ENCODE measurements at places on chromosomes 12 and 14.

GRCh38 chr12:57188090-57188425 is 28.5 kb upstream of the NXPH4 start:
- no peak for DNase-seq

DNA sequence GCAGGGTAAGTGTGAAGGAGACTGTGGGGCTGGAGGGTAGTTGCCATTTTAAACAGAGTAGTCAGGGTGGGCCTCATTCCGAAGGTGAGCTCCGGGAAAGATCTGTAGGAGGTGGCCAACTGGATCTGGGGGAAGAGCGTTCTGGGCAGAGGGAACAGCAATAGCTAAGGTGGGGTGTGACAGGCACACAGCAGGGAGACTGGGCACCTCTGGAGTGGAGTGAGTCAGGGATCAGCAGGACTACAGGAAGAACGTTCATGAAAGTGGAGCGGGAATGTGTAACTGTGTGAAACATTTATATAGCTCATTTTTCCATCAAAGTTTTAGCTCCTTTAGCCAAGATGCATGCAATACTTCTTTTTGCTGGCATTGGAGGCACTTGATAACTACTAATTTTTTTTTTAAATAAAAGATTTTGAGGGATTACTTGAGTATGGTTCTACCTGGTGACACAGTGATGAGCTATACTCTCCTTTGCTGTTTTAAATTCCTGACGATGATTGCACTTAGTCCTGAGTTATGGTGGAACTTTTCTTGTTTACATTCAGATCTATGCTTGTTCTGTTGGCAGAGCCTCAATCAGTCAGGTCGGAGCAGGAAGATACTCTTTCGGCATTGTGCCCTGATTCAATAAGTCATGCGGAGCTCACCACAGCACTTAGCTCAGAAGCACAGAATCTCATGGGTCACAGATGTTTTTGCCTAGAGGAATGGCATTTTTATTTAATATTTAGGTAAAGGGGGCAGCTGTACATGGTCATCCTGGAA is 106.4 kb downstream of the WIF1 start:
- DNase-seq = no peak

DNA sequence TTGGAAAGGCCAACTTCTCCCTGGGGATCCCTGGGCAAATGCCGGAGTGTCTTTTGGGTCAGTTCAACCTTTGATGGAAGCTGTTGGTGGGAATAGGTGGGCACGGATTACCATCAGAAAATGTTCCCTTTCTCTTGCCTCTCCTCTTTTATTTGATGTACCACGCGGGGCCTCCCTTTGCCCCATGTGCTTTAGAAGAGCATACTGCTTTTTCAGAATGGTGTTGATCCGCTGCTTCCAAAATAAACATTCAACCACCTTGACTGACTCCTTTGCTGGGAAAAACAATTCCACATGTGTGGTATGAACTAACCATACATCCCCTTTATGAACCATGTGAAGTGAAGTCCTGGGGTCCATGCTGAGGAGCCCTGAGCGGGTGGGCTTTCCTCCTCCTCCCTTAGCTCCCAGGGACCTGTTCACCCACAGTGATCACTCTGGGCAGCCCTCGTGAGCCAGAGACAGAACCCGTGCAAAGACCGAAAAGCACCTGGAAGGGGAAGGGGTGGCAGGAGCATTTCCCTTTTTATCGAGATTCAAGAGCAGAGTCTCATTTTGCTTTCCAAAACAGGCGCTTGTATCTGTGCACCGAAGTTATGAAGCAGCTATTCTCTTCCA is 44.2 kb upstream of the PRMT8 start:
- no peak for DNase-seq

- DNase-seq = no peak
These were observed 124.3 kb downstream of the FBXL14 start for GRCh38 chr12:1470051-1470450.

GRCh38 chr14:103125098-103126070 is 2.1 kb downstream of the TNFAIP2 start:
- DNase-seq = no peak

- no peak for DNase-seq
These were observed 77.3 kb downstream of the HELB start for GRCh38 chr12:66379616-66380015.

DNA sequence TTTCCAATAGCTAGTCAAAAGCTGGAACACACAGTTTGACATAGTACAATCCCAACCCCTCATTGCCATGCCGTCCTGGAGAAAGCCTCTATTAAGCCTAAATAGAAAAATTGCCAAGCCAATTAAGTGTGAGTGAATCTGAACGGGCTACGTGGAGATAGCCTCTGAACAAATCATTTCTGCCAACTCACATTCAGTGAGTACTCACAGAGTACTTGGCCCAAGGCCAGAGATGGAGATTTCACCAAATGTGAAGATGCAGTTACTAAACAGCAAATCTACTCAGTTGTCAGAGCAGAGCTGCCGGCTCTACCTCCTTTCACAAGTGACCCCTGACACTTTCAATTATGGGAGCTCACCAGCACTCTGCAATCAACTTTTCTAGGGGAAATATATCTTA is 350.0 kb downstream of the GALC start:
- no peak for DNase-seq

DNA sequence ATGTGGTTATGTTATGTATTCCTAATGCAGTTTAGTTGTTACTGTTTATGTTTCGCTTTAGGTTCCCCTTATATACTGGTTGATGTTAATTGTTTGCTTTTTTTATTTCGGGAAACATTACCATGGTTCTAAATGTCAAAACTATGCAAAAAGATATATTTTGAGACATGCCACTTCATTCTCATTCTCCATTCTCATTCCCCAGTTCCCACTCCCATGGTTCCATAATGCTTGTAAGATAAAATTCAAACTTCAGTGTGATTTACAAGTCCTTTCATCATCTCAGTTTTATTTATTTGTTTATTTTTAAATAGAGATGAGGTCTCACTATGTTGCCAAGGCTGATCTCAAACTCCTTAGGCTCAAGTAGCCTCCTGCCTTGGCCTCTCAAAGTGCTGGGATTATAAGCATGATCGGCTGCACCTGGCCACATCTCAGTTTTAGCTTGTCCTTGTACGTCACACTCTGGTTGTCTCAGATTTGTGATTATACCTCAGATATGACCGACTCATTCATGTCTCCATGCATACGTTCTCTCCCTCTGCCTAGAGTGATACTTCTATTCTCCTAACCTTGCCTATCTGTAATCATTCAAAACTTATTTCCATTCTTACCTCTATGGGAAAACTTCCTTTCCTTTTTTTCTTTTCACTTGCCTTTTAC is 407.8 kb upstream of the RGS6 start:
- no peak for DNase-seq

GRCh38 chr12:38384816-38385378 is 68.3 kb downstream of the ALG10B start:
- DNase-seq = no peak

GRCh38 chr14:32669391-32669790 is 269.3 kb upstream of the NPAS3 start:
- DNase-seq = no peak

- no peak for DNase-seq
These were observed 275.6 kb downstream of the AACS start for GRCh38 chr12:125340791-125341190.

DNA sequence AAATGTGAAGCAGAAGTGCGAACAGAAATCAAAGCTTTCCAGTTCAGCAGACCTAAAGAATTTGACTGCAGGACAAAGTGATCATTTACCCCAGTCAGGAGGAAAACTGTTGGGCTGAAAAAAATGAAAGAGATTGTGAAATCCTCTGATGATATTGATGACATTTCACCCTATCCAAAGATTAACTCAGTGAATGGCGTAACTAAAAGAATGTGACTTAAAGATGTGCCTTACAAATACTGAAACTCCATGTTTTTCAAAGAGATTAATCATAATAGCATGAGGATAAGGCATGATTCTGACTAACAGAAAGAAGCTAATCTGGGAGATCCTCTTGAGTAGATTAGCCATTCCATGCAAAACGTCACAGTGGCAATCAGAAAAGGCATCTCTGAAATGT is 225.6 kb downstream of the DUSP6 start:
- DNase-seq = no peak

GRCh38 chr12:112606611-112607365 is 184.8 kb upstream of the RPH3A start:
- no peak for DNase-seq

GRCh38 chr14:104505085-104506074 is 74.2 kb upstream of the C14orf180 start:
- no peak for DNase-seq

GRCh38 chr14:91980157-91980556 is 32.7 kb upstream of the FBLN5 start:
- no peak for DNase-seq

- no peak for DNase-seq
These were observed 488.0 kb upstream of the RGS6 start for GRCh38 chr14:71444030-71444822.

DNA sequence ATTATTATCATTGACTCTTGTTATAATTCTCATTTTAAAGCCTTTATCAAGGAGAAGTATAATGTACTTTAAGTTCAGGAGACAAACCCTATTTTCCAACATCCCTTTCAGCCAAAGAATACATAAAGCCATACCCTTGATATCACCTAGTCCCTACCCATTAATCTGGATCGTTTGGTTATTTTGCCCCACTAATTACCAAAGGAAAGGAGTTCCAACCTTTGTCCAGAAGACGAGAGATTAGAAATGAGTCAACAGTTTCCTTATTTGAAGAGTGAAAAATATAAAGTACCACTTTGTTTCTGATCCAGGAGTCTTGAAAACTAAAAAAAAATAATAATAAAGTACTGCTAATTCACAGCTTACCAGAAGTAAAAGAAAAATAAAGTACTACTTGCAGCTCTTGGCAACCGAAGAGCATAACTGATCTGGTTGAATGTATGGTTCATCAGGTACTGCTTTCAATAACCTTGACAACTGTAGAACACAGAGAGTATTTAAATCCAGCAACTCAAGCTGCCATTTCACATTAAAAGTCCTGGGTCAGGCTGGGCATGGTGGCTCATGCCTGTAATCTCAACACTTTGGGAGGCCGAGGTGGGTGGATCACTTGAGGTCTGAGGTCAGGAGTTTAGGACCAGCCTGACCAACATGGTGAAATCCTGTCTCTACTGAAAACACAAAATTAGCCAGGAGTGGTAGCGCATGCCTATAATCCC is 33.7 kb downstream of the LIMA1 start:
- DNase-seq = no peak

- no peak for DNase-seq
These were observed 28.1 kb downstream of the CBX5 start for GRCh38 chr12:54251667-54252284.

GRCh38 chr12:120247621-120248030 is 17.9 kb downstream of the PXN start:
- DNase-seq = no peak

DNA sequence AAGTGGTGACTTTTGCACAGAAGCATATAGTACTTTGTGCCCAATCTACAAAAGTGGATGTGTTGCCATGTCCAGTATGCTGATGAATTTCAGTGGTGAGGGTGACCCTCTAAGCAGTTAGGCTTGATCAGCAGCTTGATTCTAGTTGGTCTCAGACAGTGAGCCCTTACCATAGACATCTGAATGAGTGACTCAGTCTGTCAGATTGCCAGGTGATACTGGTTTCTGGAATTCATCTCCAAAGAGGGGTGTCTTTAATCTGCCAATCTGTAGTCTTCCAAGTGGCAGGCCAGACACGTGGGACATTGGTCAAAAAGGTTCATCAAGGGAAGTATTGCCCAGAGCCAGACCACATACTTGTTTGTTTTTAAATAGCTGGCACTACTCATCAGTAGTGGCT is 187.4 kb upstream of the SLC16A7 start:
- no peak for DNase-seq

DNA sequence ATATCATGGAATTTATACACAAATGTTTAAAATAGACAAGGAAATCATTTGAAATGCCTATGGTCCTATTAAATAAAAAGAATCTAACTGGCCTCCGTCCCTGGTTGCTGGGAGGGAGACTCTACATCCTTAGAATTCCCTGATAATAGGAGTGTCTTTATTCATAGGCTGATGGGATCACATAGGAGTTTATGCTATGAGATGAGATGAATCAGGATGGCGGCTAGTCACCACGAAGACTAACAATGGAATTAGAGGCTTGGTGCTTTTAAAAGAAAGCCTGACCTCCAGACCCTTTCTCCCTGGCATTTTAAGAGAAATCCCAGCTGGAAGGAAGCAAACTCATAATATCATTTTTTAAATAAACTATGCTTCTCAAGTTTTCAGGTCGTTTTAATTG is 69.7 kb downstream of the SEC23A start:
- DNase-seq = no peak

DNA sequence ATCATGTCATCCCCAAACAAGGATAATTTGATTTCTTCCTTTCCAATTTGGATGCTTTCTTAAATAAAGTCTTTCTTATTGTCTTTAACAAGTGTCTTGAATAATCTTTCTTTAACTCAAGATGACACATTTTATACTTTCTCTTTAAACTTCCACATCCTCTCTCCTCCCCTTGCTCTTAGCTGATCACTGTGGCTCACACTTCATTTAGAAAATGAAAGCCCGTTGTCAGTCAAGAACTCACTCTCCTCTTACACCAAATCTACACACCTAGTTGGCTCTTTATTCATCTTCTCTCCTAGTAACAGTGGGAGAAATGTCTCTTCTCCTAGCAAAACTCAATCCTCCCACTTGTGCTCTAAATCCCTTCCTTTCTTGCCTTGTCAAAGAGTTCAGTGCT is 10.4 kb upstream of the RMST start:
- DNase-seq = no peak

DNA sequence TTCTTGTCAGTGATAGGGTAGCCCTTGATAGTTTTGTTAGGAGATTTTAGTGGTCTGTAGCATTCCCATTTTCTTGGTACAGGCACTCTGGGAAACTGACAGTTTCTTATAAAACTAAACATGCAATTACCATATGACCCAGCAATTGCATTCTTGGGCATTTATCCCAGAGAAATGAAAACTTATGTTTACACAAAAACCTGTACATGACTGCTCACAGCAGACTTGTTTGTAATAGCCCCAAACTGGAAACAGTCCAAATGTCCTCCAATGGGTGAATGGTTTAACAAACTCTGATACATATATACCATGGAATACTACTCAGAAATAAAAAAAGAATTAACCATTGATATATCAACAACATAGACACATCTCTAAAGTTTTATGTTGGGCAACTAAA is 75.5 kb downstream of the BORCS5 start:
- no peak for DNase-seq

DNA sequence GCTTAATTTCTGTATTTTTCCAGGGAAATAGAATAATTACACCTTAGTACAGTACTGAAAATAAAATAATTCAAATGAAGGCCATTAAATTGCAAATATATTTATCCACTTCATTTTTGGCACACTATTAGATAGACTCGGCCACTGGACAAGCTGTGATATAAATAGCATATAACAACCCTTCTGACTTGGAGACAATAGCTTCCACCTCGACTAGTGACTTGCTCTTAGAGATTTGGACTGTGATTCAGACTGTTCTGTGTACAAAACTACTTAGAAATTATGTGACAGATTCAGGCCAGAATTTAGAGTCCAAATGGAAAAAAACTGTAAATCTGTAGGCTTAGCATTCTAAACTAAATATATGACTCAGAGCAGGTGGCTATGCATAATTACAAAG is 949.9 kb downstream of the LRFN5 start:
- DNase-seq = no peak
